ENCODE measurements at places on chromosomes 4 and X.
A peak's percentile ranks its signal among the peaks of the same experiment; 100 is the strongest.

- no peak for DNase-seq
Measured at GRCh38 chrX:153526042-153526441, 8.6 kb downstream of the ATP2B3 start.

DNA sequence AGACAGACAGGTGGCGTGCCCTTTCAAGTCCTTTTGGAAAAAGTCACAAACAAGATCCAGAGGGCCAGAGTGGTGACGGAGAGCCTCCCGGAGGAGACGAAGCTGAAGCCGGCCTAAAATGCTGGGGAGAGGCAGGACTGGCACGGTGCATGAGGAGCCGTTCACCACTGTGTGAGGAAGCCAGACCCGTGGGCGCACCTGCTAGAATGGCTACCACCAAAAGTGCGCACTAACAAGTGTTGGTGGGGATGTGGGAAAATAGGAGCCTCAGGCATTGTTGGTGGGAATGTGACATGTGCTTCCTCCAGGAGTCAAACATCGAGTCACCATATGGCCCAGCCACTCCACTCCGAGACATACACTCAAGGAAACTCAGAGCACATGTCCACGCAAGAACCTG is 67.4 kb upstream of the HELT start:
- DNase-seq, result no peak

DNA sequence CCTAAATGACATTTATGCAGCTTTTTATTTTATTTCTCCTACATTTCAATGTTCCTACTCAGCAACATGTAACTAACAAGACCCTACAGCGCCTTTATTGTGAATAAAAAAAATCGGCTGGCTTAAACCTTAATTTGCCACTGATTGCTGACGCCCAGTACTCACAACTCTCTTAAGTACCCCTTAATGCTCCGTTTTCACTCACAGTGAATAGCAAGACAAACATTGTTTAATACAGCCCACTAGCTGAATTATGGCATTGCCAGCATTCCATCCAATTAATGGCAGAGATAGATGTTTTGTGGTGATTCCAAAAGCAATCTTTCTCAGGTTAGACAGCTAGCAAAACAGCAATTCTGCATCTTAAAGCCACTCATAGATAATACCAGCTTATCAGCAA is 61.1 kb downstream of the PPARGC1A start:
- DNase-seq, result no peak

- DNase-seq, result no peak
Measured at GRCh38 chr4:123593655-123594054, 197.1 kb downstream of the SPRY1 start.

DNA sequence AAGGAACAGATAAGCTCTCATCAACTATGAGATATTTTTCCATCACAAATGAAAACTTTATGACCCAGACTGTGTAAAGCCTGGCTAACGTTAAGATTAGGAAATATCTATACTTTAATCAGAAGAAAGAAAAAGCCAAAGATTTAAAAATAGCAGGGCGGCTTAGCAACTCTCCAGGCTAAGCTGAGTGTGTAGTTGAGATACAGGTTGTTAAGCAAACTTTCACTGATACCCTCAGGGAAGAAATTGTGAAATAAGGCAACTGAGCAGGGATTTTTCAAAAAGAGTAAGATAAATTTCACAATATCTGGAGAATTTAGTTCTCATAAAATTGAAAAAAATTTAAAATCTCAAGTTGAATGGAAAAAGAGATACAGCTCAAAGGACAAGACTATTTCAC is 382.0 kb downstream of the RAPGEF2 start:
- DNase-seq, result no peak

DNA sequence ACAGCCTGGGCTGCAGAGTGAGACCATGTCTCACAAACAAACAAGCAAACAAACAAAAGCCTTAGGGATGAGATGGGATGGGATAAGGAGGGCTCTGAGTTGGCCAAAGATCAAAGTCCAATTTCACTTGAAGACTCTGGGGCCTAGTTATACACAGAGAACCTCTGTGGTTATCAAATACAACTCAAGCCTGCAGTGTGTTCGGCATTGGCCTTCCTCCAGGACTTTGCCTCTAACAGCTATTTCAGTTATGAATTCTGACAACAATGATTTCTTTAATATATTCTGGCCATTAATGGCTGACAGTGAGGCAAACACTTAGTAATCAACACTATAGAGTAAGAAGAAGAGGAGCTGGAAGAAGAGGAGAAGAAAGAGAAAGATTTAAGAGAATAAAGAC is 171.1 kb downstream of the PDGFRA start:
- no peak for DNase-seq

GRCh38 chrX:7184816-7185215 is 36.9 kb upstream of the PUDP start:
- DNase-seq, result no peak

- DNase-seq, result no peak
Measured at GRCh38 chr4:21452931-21453330, 495.6 kb downstream of the KCNIP4 start.

GRCh38 chr4:53744446-53745160 is 153.3 kb upstream of the LNX1 start:
- DNase-seq, result no peak

GRCh38 chrX:132819711-132820264 is 138.6 kb downstream of the HS6ST2 start:
- DNase-seq, result no peak

DNA sequence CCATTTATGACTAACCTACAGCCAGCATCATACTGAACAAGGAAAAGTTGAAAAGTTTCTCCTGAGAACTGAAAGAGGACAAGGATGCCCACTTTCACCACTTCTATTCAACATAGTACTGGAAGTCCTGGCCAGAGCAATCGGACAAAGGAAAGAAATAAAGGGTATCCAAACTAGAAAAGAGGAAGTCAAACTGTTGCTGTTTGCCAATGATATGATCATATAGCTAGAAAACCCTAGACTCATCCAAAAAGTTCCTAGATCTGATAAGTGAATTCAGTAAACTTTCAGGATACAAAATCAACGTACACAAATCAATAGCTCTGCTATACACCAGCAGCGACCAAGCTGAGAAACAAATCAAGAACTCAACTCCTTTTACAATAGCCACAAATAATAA is 64.5 kb downstream of the CENPC start:
- no peak for DNase-seq

DNA sequence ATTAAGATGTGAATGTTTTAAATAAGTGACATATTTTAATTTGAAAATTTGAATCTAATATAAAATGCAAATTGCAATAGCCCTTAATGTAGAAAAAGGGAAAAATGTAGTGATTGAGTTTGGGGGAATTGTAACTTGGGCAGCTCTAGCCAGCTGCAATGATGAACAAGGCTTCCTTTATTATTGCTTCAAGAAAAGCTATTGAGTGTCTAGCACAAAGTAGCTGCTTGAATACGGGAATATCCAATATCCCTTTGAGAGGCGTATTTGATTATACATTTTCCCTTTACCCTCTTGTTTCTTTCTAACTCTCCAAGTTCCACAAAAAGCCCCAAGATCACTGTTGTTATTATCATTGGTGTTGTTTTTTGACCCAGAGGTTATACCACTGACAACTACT is 21.8 kb downstream of the IL1RAPL1 start:
- no peak for DNase-seq

GRCh38 chr4:8157496-8157895 is 1.1 kb downstream of the ABLIM2 start:
- DNase-seq, result no peak

- no peak for DNase-seq
Measured at GRCh38 chrX:24169211-24169610, 19.7 kb downstream of the ZFX start.

DNA sequence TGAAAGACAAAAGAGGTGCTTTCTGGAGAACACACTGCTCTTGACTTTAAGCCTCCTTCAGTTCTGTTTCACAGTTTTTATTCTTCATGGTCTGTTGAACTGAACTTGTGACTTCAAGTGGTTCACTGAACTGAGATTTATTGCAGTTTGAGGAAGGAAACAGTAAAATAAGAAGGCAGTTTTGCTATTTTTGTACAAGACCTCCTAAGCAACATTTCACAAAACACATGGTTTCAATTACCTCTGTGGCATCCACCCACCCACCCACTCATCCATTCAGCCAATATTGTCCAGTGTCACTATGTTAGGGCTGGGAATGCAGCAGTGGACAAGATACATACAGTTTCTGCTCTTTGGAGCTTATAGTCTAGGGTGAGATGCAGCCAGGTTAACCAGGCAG is 131.3 kb downstream of the IL1RAPL2 start:
- no peak for DNase-seq

DNA sequence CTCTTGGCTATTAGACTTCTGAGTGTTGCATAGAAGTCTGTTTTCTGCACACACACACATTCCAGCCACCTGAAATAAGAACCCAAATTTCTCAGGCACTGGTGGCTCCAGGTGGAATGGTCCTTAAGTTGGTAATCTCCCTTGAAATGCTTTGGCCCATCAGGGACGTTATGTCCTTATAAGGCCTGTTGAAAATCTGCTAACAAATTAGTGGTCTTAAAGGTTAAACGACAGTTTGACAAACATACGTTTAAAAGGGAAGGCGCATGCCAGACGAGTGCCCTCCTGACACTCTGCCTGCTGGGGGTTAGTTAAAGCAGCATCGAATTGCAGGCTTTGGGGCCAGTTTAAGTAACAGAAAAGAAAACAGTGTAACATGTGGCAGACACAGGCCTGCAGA is 125.0 kb downstream of the TBX22 start:
- no peak for DNase-seq

DNA sequence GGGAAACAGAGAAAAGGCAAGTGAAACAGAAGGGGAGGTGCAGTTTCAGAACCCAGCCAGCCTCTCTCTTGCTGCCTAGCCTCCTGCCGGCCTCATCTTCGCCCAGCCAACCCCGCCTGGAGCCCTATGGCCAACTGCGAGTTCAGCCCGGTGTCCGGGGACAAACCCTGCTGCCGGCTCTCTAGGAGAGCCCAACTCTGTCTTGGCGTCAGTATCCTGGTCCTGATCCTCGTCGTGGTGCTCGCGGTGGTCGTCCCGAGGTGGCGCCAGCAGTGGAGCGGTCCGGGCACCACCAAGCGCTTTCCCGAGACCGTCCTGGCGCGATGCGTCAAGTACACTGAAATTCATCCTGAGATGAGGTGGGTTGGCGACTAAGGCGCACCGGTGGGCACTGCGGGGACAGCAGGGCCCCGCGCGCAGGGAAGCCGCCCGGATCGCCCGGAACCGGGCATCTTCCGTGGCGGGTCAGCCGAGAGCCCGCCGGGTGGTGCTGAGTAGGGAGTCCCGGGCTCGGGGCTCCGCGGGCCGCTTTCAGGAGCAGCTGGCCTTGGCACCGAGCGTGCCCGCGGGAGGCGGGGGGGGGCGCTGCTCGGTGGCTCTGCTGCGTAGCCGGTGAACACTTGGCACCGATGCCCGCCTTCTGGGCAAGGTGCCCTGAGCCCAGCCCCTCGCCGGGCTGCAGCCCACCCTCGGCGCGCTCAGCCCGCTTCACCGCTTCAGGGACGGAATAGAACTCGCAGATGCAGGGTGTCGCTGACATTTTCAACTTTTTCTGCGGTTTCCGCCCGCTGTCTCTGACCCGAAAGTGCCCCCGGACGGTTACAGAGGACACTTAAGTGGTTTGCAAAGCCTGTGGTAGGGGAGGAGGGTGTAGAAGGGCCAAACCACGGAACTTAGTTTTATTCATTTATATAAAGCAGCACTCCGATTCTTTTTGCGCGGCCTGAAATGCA is at the start of gene CD38:
Gene CD38, plus strand, starts transcription at position 40 of the 953 bp plus-strand sequence. Its CDS starts 87 bp downstream, at position 127.
- DNase-seq, result peak; percentile 55

GRCh38 chrX:71997320-71997719 is 86.7 kb downstream of the NHSL2 start:
- DNase-seq, result no peak

DNA sequence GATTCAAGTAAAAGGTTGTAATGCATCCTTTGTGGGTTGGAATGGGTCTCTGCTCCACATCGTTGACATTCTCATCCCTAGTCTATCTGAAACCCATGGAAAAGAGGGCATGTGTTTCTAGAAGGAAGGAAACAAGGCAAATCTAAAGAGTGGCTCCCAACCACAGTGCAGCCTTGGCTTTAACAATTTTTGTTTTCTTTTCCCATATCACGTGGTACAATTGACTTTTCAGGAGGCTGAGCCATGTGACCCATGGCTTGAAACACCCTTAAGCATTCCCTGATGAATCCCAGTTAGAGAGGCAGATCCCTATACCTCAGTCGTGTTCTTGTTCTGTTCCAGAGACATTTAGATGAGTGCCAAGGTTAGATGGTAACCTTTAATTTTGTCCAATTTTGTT is 12.8 kb downstream of the DCUN1D4 start:
- no peak for DNase-seq

Measured in activated CD4-positive, alpha-beta T cell treated with anti-CD3 and anti-CD28 coated beads, Interleukin-2, amount 50 U/mL, for 48 hours (primary cell).